Epithelial cell of esophagus (primary cell): ENCODE measurements at places on chromosomes 5 and 9.

DNA sequence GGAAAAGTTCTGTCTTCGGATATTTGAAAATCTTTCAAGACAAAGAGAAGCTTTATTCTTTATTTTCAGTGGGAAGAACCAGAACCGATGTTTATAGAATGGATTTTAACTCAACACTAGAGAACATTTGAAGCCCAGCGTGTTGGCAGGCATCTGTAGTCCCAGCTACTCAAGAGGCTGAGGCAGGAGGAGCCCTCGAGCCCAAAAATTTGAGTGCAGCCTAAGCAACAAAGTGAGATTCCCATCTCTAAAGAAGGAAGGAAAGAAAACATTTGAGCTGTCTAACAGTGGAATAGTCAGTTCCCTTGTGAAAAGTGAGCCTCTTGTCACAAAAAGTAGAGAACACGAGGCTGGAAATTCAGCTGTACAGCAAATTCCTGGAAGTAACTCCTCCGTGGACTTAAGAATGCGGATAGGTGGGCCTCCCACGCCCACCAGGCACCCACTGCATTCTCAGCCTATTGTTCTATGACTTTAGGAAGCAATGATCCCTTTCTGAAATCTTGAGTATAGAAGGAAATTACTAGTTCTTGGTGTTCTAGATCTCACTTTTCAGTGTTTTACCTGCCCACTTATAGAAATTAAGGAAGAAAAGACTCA is 2.3 kb upstream of the PTPDC1 start:
- DNase-seq: no peak

DNA sequence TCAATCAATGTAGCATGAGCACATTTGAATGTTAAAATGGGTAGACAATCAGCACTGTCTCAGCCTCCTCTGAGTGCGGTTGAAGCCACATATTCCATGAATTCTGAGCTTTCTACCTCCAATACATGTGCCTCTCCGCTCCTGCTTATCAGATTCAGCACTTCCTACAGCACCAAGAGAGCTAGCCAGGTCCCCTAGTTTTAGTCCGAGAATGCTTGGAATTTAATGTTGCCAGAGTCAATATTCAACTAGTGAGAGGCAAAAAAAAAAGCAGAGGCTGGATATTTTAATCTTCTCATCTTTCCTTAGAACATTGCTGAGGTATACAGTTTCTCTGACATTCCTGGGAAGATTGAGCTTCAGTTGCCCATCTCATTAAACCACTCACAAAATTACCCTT is 1979.1 kb upstream of the CDH9 start:
- no peak for DNase-seq

GRCh38 chr5:55108661-55109060 is 6.2 kb downstream of the GZMA start:
- DNase-seq: no peak

GRCh38 chr5:111699976-111700375 is 57.0 kb downstream of the NREP start:
- peak; percentile 47 for DNase-seq

GRCh38 chr9:21331676-21332402 is 3.4 kb downstream of the KLHL9 start:
- no peak for DNase-seq

GRCh38 chr9:31604531-31604930 is 779.9 kb upstream of the ACO1 start:
- no peak for DNase-seq

DNA sequence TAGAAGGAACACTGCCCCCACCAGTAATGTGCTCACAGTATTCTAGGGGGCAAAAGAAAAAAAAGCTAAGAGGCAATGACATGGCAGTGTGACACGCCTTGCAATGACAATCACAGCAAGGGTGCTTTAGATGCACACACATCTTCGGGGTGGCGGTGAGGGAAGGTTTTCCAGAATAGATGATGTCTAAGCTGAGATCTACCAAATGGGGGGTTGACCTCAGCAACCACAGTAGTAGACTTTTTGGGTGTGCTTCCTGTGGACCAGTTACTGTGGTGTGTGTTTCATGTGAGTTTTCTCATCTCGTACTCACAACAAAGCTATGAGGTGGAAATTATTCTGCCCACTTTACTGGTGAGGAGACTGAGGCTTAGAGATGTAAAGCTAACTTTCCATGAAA is 10.2 kb upstream of the IL12B start:
- DNase-seq: no peak

GRCh38 chr9:121498150-121498486 is 1.5 kb downstream of the GGTA1 start:
- peak; percentile 85 for DNase-seq

DNA sequence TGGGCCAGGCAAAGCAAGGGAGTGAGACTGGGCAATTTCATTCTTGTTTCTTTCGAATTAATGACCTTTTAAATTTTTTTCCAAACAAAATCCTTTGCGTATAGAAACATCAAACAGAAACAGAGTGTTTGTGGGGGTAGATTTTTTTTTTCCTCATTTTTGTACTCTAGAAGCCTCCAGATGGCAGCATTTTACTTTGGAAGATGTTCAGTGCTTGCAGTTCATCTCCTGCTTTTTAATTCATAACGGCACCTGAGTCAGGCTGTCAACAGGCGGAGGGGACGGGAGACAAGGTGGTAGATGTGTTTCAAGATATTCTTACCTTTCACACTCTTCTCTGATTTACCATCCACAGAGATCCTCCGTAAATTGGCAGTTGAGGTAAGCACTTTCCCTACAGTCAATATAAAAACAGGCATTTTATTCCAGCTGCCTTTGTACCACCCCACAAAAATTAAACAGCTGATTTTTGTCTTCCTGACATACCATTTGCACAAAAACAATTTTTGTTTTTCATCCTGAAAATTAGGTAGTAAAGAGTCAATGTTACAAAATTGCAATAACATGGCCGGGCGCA is 99.5 kb upstream of the FBXL17 start:
- peak; percentile 49 for DNase-seq
